ENCODE measurements at places on chromosomes 1 and 21. TPM values are rescaled to one million over a fixed set of nuclear protein-coding genes. Genes with fewer than 3 reads are reported as not detected.
A peak's percentile ranks its signal among the peaks of the same experiment; 100 is the strongest.

DNA sequence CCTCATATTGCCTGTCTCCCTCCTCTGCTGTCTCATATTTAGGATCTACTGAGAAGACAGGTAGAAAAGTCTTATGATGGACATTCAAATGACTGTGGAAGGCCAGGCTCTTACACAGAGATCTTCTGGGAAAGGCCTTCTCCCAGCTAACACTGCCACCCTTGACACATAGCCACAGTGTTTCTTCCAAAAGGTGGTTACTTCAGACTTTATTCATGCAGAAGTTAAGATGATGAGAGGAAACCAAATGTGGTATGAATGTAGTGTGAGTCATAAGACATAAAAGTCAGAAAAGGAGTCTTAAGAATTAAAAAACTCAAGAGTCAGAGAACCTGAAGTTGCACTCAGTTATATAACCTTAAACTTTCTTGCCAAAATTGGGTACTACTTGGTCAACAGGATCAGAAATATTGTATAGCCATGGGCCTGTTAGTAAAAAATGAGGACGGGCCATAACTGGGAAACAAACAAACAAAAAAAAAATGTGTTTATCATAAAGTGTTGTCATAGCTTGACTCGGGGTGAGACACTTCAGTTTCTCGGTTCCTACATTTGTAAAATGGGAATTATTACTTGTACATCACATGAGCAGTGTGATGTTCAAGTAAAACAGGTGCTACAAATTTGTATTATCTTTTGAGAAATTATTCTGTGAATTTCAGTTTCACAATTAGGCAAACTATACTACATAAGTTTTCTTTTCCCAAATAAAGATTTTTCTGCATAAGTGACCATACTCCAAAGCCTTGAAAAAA is 1.2 kb upstream of the DENND1B start:
- DNase-seq = no peak

- DNase-seq = peak; percentile 53
Observed at GRCh38 chr1:91549041-91549735, 48.5 kb downstream of the CDC7 start.

- DNase-seq = no peak
Observed at GRCh38 chr1:51472359-51472758, 46.7 kb downstream of the EPS15 start.

DNA sequence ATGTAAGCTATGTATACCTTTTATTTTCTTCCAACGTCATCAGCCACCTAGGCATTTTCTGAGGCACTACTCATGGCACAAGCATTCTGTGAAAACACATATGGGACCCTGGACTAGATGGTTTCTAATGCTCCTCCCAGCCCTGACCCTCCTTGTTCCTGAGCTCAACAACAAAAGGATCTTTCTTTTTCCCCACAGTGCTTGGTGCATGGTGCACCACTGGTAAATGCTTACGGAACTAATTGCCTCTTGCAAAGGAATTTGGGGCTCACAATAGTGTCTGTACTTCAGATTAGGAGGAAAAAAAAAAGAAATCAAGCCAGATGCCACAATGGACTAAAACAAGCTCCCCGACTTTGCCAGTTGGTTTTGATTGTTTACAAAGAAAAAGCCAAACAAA is 390.5 kb downstream of the PLPP3 start:
- no peak for DNase-seq

DNA sequence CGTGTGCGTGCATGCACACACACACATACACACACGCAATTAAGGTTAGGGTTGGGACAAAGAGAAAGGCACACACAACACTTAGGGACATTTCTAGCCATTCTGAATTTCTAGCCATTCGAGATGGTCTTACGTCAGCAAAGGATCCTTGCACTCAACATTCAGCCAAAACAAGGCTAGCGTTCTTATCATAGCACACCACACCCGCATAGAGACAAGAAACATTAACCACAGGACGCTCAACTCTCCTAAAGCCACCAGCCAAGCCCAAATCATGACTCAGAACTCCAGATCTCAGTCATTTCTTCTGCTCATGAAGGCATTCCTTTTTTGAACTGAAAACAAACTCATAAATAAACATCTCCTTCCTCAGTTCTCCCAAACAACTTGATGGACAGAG is 106.8 kb downstream of the LMO4 start:
- no peak for DNase-seq

DNA sequence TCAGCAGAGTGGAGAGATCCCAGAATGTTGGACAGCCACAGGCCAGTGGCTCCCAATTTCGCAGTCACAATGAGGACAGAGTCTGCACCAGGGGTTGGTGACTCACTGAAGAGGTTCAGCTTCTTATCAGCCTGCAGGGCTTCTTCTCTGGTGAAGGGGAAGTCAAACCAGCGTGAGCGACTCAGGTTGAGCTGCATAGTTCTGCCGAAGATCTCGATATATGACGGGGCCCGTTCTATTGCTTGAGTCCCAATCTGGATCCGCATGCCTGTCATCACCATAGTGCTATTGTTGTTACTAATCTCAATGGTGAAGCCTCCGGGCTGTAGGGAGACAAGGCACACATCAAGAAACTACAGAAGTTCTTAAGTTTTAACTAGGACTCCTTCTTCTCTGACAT is 58.5 kb downstream of the UBR4 start:
- no peak for DNase-seq

DNA sequence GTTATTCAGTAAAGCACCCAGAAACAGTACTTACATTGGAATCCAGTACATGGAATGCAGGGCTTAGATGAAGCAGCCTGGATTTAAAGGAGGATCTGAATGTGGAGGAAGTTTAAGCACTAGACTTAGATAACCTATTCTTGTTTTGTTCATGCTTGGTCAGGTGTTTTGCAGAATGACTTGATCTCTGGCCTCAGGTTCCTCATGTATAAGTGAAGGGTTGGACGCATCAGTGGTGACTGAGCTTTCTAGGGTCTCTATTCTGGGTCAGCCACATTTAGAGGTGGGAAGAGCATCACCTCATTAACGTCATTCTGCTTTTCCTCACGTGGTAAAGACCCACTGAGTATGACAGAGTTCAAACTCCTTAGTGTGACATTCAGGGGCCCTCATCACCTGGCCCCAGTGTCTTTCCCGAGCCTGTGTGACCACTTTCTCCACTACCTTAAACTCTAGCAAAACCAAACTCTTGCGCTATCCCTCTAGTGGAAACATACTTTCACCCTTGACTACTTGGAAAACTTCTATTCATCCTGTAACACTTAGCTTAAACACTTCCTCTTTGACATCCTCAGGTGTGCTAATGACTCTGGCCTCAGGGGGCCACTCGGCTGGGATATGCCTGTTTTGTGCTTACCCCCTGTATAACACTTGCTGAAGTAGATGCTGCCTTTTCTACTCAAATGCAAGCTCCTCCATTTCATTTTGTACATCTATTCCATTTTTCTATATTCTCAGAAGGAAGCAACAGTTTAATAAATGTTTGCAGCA is 871 bp upstream of the ERICH3 start:
- DNase-seq = no peak

GRCh38 chr1:36016686-36017085 is 67.2 kb upstream of the TEKT2 start:
- DNase-seq = no peak

- no peak for DNase-seq
Observed at GRCh38 chr1:109821831-109822745, 58.4 kb upstream of the EPS8L3 start.

GRCh38 chr1:83512373-83513193 is 486.3 kb downstream of the TTLL7 start:
- no peak for DNase-seq

- DNase-seq = no peak
Observed at GRCh38 chr1:20224546-20224945, 38.2 kb upstream of the PLA2G2C start.

DNA sequence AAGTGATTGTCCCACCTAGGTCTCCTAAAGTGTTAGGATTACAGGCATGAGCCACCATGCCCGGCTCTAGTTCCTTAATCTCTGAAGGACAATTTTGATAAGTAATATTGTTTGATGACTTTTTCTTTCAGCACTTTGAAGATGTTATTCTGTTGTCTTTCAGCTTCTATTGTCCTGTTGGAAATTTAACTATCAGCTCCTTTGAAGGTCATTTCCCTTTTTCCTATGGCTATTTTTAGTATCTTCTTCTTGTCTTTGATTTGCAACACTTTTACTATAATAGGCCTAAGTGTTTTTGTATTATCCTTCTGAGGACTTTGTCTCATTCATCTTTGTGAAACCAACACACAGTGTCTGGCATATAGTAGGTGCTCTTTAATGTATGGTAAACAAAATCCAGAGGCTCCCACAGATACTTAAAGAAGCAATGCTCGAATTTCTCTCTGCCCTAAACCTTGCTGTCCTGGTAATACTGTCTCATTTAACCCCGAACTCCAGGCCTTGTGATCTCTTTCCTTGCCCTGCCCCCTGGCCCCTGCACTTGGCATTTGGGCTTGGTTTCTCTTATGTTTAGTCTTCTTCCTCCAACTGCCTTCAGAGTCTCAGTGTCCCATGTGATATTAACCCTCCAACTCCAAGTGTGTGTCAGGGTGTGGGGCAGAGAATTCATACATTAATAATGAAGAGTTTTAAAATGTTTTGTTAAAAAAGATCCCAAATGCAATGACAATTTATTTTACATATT is 19.0 kb upstream of the AGO1 start:
- no peak for DNase-seq

GRCh38 chr1:44505210-44505993 is 100.3 kb downstream of the RNF220 start:
- no peak for DNase-seq

The FCMR gene
- total RNA-seq = 747 TPM

The MOB3C gene
- 24.3 TPM for total RNA-seq

The MSH4 gene
- total RNA-seq = 0.86 TPM

The BCAR3 gene
- 0.86 TPM for total RNA-seq

The CRYAA gene
- not detected for total RNA-seq

The EPHB2 gene
- total RNA-seq = 0.21 TPM

The TTLL7 gene
- not detected for total RNA-seq

The TMPRSS15 gene
- total RNA-seq = not detected

All from naive thymus-derived CD8-positive, alpha-beta T cell (primary cell).